ENCODE measurements at places on chromosomes 12 and 14. TPM values are rescaled to one million over a fixed set of nuclear protein-coding genes. Genes with fewer than 3 reads are reported as not detected.

Gene FLVCR2
- total RNA-seq, result 6.2 TPM

Gene FGF6
- total RNA-seq, result not detected

Gene IAPP
- not detected for total RNA-seq

Gene TAS2R42
- total RNA-seq, result not detected

Gene ERG28
- 22.2 TPM for total RNA-seq

Gene ERP27
- 0.29 TPM for total RNA-seq

Gene NRIP2
- not detected for total RNA-seq

Gene STYK1
- total RNA-seq, result 1.6 TPM

Gene DHRS2
- 2.1 TPM for total RNA-seq

Gene E2F7
- total RNA-seq, result 21.5 TPM

Gene JAG2
- total RNA-seq, result 6.6 TPM

Gene NTF3
- 8.9 TPM for total RNA-seq

Gene POTEG
- total RNA-seq, result not detected

Gene ZDHHC22
- 0.50 TPM for total RNA-seq

Gene KLHL33
- 0.07 TPM for total RNA-seq

Gene SERPINA5
- 0.36 TPM for total RNA-seq

Gene LRP1-AS
- total RNA-seq, result not detected

Gene AQP5
- not detected for total RNA-seq

Gene KLRD1
- total RNA-seq, result 0.45 TPM

Gene AHNAK2
- total RNA-seq, result 34.3 TPM

Gene PLBD1
- 1.1 TPM for total RNA-seq

Gene FAM216A
- 11.3 TPM for total RNA-seq

Gene KCNA1
- 0.27 TPM for total RNA-seq

Gene MTHFD1
- 51.3 TPM for total RNA-seq

Gene SIX4
- 14.0 TPM for total RNA-seq

Gene NPFF
- not detected for total RNA-seq

Gene ENDOU
- total RNA-seq, result not detected
